T-helper 9 cell (primary cell): ENCODE measurements at places on chromosomes 16 and 17.

GRCh38 chr17:76086384-76086783, 7.4 kb downstream of the ZACN start:
- no peak for DNase-seq

GRCh38 chr16:81350306-81350615, 35.5 kb downstream of the GAN start:
- DNase-seq = no peak

GRCh38 chr16:5461574-5461973, 364.0 kb upstream of the EEF2KMT start:
- no peak for DNase-seq

- no peak for DNase-seq
Measured at GRCh38 chr17:73738751-73739575, 94.7 kb upstream of the SDK2 start.

GRCh38 chr17:61202564-61202963, 197.1 kb upstream of the TBX2 start:
- DNase-seq = no peak

GRCh38 chr17:61647047-61647446, 56.0 kb upstream of the NACA2 start:
- no peak for DNase-seq

DNA sequence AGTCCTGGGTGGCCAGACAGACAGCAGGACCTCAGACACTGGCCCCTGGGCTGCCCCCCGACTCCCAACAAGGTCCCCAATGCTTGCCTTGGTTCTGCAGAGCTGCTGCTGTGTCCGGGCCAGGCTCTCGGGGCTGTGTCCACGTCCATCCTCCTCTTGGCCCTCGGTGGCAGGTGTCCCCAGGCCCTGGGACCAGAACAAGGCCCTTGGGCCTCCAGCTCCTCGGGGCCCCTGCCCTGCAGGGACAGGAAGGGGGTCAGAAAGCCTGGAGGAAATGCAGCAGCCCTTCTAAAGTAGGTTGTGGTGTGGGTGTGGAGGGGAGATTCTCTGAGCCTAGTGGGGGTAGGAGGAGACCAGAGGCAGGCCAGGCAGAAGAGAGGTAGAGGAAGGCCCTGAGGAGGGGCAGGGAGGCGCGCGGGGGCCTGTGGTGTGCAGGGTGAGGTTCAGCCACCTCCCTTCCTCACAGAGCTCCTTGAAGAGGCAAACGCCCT, 2.5 kb upstream of the AXIN1 start:
- no peak for DNase-seq
